ENCODE measurements at places on chromosomes 2 and 18. TPM values are rescaled to one million over a fixed set of nuclear protein-coding genes. Genes with fewer than 3 reads are reported as not detected.

The SERPINB3 gene
- polyA plus RNA-seq = not detected

DNA sequence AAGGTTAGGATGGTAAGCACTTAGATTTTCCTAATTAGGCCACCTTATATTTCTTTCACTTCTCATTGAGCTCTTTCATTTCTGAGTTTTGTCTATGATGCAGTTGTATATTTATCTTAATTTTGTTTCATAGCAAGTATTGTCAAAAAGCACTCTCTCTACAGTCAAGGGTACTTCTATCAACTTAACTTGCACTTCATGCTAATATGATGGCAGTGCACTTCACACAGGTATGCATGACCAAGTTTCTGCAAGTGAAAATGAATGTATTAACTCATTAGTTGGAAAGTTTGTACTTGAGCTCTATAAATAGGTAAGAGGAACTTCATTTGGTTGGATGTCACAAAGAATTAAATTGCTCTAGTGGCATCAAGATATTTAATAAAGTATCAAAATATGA, 51.5 kb upstream of the CDH19 start:
- DNase-seq = no peak
- no peaks in the 10 kb centered on the region for H3K36me3 ChIP-seq
- no peak overlapping the region for H3K27ac ChIP-seq
- H3K27me3 ChIP-seq = no peaks in the 10 kb centered on the region

- H3K4me3 ChIP-seq = no peak overlapping the region
- DNase-seq = no peak
- no peaks in the 10 kb centered on the region for H3K36me3 ChIP-seq
- H3K27me3 ChIP-seq = no peaks in the 10 kb centered on the region
These were observed 52.6 kb downstream of the MGAT5 start for GRCh38 chr2:134306521-134306920.

DNA sequence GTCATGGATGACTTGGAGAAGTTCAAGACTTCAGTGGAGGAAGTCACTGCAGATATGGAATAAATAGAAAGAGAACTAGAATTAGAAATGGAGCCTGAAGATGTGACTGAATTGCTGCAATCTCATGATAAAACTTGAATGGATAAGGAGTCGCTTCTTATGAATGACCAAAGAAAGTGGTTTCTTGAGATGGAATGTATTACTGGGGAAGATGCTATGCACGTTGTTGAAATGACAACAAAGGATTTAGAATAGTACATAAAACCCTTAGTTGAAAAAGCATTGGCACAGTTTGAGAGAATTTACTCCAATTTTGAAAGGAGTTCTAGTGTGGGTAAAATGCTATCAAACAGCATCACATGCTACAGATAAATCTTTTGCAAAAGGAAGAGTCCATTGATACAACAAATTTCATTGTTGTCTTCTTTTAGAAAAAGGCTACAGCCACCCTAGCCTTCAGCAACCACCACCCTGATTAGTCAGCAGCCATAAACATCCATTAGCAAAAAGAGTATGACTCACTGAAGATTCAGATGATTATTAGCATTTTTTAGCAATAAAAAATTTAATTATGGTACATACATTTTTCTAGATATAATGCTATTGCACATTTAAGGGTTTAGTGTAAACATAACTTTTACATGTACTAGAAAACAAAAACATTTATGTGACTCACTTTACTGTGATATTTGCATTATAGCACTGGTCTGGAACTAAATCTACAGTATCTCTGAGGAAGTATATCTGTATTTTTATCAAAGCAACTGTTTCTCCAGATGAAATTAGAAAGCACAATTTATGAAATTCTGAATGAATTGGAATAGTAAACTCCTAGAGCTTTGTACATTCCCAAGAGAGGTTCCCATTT, 110.5 kb upstream of the TACR1 start:
- no peak overlapping the region for H3K4me3 ChIP-seq
- no peaks in the 10 kb centered on the region for H3K27me3 ChIP-seq
- no peaks in the 10 kb centered on the region for H3K4me1 ChIP-seq
- DNase-seq = no peak

GRCh38 chr2:152056418-152056817, 42.4 kb downstream of the CACNB4 start:
- H3K4me3 ChIP-seq = no peak overlapping the region
- no peak overlapping the region for H3K27ac ChIP-seq
- no peaks in the 10 kb centered on the region for H3K27me3 ChIP-seq
- no peaks in the 10 kb centered on the region for H3K4me1 ChIP-seq

The CCDC85A gene
- 0.27 TPM for polyA plus RNA-seq

The CROCC2 gene
- polyA plus RNA-seq = 0.05 TPM

- no peak overlapping the region for H3K27ac ChIP-seq
- no peak for DNase-seq
- no peaks in the 10 kb centered on the region for H3K27me3 ChIP-seq
- H3K4me3 ChIP-seq = no peak overlapping the region
These were observed 22.4 kb downstream of the FBLN7 start for GRCh38 chr2:112160283-112161250.

DNA sequence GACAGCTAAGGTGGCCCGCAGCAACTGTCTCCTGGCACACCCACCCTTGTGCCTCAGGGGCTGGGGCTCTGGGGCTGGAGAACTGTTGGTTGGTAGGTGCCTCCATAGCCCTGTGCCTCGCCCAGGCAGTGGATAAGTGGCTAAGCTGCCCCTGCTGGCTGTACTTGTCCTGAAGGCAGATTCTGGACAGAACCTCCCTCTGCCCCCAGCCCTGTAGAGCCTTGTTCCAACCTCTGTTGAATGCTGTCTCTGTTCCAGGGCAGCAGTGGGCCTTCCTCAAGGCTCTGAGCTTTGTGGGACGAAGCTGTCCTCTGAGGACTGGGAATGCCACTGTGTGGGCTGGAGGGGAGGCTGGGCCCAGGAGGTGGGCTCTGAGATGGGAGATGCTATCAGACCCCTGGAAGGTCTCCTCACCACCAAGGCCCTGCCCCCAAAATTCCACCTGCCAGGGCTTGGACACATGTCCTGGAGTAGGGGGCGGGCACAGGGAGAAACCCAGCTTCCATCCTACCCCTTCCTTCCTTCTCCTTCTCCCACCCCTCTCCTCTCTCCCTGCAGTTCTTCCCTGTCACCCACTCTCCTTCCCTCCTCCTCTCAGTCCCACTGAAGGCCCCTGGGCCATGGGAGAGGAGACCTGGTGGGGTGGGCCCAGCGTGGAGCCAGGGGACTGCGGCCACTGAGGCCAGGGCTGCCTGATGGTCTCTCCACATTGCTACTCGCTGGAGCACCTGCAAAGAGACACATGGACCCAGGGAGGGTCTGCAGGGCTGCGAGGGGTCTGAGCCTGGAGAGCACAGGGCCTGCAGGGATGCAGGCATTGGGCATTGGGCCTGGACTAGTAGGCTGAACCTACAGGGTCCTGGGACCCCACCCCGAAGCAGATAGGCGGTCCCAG, 1.7 kb upstream of the PDCD1 start:
- H3K36me3 ChIP-seq = no peaks in the 10 kb centered on the region
- H3K27ac ChIP-seq = peak overlapping the region; percentile 33
- H3K27me3 ChIP-seq = peaks cover 5% of the 10 kb centered on the region
- no peak overlapping the region for H3K4me3 ChIP-seq
- no peaks in the 10 kb centered on the region for H3K4me1 ChIP-seq

The TNS1 gene
- 93.7 TPM for polyA plus RNA-seq

DNA sequence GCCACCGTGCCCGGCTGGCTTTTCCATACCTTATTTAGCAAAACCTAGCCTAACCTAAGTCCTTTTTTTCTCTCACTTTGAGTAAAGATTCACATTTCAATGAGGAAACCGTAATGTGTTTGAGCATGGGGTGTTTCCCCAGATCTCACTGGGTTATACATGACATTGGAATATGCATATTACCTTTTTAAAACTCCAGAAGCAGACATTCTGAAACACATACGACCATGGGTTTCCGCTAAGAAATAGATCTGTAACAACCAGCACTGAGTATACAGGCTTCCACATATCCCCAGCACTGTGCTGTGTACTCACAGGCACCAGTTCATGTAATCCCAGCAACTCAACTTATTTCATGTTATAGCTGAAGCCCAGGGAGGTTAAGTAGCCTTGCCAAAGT, 41.0 kb upstream of the FOSL2 start:
- H3K4me3 ChIP-seq = no peak overlapping the region
- H3K27ac ChIP-seq = no peak overlapping the region
- no peaks in the 10 kb centered on the region for H3K36me3 ChIP-seq
- no peaks in the 10 kb centered on the region for H3K27me3 ChIP-seq
- H3K4me1 ChIP-seq = no peaks in the 10 kb centered on the region
- no peak for DNase-seq

DNA sequence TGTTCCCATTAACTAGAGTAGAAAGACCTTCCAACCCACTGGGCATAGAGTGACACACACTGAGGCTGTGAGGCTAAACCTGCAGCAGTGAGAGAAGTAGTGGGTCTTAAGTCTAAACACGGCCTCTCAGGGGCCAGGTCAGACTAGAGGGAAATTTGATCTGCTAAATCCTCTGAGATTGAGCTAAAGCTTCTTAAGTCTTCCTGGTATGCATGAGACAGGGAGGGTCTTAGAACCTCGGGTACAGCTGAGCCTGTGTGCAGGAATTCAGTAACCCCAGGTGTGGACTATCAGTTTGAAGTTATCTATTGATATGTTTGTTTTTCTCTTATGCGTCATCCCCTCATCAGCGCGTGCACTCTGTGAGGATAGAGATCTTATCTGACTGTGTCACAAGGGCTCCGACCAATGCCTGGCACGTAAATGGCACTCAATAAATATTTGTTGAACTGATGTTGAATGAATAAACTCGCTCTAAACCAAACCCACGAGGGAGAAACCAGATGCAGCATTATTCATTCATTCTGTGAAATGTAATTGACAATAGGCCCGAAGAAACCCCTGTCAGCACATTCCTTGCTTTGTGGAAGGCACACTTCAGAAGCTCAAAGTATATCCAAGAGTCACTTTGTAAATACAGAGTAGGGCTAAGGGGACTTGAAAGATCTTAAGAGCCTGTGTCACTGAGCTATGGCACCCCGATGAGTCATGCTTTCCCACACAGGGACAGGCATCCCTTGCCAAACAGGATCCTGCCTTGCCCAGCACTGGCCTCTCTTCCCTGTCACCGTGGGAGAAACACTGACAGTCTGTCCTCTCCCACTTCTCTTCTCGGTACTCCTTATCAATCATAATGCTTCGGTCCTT, 21.7 kb upstream of the RAB10 start:
- DNase-seq = peak; percentile 68
- H3K27me3 ChIP-seq = no peaks in the 10 kb centered on the region
- H3K4me3 ChIP-seq = no peak overlapping the region
- no peaks in the 10 kb centered on the region for H3K36me3 ChIP-seq
- H3K27ac ChIP-seq = peak overlapping the region; percentile 50

DNA sequence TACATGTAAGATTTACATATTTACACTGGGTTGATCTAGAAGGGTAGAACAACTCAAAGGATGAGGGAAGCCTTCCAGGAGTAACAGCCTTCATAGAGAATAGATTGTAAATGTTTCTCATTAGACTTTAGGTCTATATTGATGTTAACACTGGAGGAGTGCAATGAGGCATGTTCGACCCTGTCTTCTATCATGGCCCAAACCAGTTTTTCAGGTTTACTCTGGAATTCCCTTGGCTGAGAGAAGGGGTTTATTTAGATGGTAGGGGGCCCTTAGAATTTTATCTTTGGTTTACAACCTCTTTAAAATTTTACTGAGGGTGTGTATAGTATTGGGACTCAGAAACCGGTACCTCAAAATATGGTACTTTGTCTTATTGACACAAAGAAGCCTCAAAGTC, 634.9 kb upstream of the PIK3C3 start:
- H3K27me3 ChIP-seq = no peaks in the 10 kb centered on the region
- DNase-seq = no peak
- H3K4me1 ChIP-seq = no peaks in the 10 kb centered on the region
- H3K27ac ChIP-seq = no peak overlapping the region
- H3K4me3 ChIP-seq = no peak overlapping the region

The UGT1A10 gene
- not detected for polyA plus RNA-seq

DNA sequence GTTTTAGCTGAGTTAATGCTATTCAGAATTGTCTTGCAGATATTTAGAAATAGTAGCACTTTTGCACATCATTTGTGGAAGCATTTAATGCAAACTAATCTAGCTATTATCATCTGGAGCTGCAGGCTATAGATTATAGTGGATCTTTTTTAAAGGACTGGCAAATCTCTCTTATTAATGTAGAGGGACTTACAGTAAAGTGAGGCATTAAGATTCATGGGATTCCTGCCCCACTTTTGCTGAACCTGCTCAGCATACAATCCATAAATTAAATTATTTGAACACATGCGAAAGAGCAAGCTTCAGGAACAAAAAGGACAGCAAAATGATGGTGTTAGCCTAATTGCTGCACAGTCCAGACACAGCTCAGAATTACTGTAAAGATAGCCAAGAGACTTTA, 477.7 kb downstream of the DCDC2C start:
- H3K27me3 ChIP-seq = no peaks in the 10 kb centered on the region
- H3K4me1 ChIP-seq = no peaks in the 10 kb centered on the region

DNA sequence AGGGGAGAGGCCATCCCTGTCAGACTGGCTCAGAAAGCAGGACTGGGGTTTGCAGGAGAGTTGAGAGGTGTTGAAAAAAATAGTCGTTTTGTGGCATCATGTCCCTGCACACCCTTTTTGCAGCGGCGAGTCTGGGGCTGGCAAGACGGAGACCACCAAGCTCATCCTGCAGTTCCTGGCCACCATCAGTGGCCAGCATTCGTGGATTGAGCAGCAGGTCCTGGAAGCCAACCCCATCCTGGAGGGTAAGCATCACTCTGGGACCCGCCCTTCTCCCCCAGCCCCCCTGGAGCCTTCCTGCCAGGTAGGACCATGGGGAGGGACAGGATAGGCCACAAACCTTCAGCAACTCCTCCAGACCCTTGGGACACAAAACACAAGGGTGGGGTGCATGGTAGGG, 34.2 kb downstream of the MYO7B start:
- no peak overlapping the region for H3K27ac ChIP-seq
- no peaks in the 10 kb centered on the region for H3K27me3 ChIP-seq
- no peak overlapping the region for H3K4me3 ChIP-seq
- no peak for DNase-seq

DNA sequence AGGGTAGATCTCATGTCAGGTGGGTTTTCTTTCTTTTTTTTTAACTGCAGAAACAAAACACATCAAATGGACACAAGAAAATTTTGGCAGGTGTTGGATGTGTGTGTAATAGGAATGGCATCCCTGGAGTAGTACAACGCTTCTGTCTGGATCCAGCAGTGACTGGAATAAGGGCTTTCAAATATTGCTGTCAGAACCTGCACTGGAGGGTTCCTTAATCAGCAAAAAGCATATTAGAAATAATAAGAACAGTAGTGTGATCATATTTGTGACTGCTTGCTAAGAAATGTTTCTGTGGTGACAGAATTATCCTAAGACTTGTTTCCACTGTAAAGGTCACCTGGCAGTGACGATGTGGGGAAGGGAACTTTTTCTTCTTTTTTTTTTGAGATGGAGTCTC, 30.8 kb downstream of the CREG2 start:
- no peak for DNase-seq
- H3K4me3 ChIP-seq = no peak overlapping the region
- no peaks in the 10 kb centered on the region for H3K27me3 ChIP-seq
- H3K27ac ChIP-seq = no peak overlapping the region
- no peaks in the 10 kb centered on the region for H3K36me3 ChIP-seq
- H3K4me1 ChIP-seq = no peaks in the 10 kb centered on the region

The REG3G gene
- 997 TPM for polyA plus RNA-seq

The FLACC1 gene
- 0.38 TPM for polyA plus RNA-seq
